Stimulated activated CD8-positive, alpha-beta memory T cell treated with anti-CD3 and anti-CD28 coated beads, Interleukin-15, amount 100 ng/mL, for 1 hour (primary cell): ENCODE measurements at places on chromosomes 5 and 9.

GRCh38 chr5:102090770-102091169 lies 205.3 kb downstream of the SLCO4C1 start:
- DNase-seq, result no peak

GRCh38 chr9:35854091-35854762 lies 16.0 kb downstream of the OR13J1 start:
- DNase-seq, result no peak

DNA sequence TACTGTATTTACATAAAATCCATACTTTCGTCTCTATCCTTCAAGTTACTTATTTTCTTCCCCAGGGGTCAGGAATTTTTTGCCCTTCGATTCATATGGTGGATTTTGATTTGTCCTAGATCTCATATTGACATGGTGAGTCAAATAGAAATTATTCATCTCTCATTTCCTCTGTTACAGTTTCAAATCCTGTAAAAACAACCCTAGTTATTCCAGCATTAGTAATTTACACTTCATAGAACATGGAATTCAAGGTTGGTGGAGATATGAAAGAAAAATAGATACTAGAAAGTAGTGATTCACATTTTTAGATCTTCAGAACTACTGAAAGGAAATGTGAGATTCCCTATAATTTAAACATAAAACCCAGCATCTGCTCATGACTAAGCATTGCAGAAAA lies 1331.0 kb upstream of the CDH9 start:
- no peak for DNase-seq

DNA sequence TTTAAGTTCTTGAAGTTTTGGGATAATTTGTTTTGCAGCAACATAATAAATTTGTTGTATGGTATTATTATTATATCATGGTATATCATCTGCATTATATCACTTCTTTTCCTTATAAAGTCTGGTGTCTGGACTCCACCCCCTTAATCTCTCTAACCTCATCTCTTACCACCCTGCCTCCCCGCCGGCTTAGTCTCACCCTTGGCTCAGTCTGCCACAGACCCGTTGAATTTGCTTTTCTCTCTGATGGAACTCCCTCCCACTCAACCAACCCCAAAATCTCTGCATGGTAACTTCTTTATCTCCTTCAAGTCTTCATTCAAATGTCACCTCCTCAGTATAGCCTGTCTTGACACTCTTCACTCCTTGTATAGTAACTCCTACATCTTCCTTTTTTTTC lies 29.6 kb upstream of the MATR3 start:
- DNase-seq, result no peak

DNA sequence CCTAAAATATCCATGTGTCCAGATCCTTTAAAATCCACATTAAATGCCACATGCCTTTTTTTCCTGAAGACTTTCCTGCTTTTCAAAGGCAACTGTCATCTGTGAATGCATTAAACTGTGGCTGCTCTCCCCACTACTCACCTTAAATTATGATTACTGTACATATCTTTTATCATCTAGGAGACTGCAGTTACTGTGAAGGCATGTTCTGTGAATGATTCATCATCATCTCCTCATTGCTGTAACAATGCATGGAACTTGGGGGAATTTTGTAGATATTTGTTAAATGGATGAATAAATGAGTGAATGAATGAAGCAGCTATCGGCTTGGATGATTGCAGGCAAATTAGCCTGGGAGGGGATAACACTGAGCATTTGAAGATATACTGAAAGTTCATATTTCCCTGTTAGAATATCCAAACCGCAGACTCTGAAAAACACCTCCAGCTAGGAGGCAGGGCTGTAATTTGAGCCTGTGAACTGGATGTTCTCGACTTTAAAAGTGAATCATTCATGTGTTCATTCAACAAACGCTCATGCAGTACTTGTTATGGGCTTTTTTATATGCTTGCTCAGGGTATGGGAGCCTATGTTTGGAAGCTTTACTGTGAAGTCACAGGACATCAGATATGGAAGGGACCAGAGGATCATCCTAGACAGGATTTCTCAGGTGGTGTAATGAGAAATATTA lies 519.2 kb downstream of the KIF4B start:
- no peak for DNase-seq

DNA sequence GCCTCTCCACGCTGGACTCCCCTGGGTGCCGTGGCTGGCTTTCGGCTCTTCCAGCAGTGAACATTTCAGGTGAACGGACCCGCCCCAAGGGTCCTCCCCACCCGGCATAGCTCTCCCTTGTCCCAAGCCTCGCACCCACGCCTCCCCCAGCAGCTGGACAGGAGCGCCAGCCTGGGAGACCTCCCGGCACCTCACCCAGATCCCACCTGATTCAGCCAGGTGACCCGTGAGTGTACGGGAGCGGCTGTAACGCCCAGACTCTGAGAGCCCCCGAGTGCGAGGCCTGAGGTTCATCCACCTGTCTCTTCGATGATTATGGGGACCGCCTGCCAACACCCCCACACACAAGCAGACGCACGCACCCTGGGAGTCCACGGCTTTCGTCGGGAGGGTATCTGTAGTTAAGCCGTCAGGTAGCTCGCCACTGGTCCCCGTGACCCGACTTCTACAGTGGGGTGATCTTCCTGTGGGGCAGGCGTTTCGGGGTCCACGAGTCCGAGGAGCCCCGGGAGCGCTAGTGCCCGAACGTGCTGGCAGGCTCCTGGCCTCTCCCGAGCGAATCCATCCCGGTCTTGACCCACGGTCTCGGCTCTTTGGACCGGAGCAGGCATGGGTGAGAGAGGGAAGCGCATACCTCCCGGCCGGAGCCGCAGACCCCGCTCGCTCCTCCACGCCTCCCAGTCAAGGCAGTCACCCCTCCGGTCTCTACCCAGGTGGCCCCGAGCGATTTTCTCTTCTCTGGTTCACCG lies 14.9 kb downstream of the TRIM7 start:
- no peak for DNase-seq

GRCh38 chr9:37426846-37427245 lies 4.3 kb downstream of the GRHPR start:
- no peak for DNase-seq

GRCh38 chr5:133081036-133081435 lies 29.2 kb downstream of the HSPA4 start:
- DNase-seq, result no peak

- DNase-seq, result no peak
Measured at GRCh38 chr9:91422758-91423711, 597 bp downstream of the NFIL3 start.

DNA sequence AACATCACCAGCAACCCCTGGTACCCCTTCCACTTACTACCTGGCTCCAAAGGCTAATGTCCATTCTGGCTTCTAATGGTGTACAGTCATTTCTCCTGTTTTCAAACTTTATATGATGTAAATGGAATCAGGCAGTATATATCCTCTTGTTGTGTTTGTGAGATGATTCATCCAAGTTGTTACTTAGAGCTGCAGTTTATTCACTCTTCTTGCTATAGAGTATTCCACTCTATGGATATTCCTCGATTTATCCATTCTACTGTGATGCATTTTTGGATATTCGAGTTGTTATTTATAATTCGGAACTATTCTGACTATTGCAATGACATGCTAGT lies 32.4 kb downstream of the IRF1 start:
- no peak for DNase-seq

GRCh38 chr5:124261848-124262247 lies 484.6 kb downstream of the ZNF608 start:
- no peak for DNase-seq

GRCh38 chr9:112262577-112262976 lies 70.8 kb downstream of the PTBP3 start:
- no peak for DNase-seq

- peak; percentile 27 for DNase-seq
Measured at GRCh38 chr5:98796197-98796972, 22.9 kb downstream of the RGMB start.
